Small intestine (tissue), 16 donors: ENCODE measurements at places on chromosomes 13 and 19.

DNA sequence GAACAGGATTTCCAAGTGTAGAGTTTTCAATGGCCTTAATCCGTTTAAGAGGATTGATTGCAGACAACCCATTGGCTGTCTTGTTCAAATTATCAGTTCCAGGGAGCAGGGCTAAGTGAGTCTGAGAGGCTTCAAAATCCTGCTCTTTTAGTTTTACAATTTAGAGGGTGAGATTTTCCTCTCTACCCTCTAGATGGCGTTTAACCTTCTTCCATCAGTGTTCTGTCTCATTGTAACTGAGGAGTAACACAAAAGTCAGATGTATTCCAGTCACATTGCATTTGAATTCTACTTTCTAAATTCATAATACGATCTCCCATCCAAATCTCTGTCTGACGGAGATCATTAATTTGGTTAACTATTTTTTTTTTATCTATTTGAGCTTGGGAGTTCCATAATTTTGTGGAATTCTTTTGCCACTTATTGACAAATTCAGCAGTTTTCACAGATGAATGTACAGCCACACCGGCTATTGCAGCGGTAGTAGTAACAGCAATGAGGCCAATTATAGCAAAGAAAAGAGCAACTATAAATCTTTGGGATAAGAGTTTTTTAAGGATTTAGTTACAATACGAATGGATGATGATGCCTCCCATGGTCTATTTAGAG lies 7.8 kb upstream of the C19orf84 start:
- DNase-seq: peak; percentile 38

- DNase-seq: no peak
These were observed 261.9 kb upstream of the SOX21 start for GRCh38 chr13:94974015-94974951.

GRCh38 chr19:50812474-50812873 lies 11.1 kb downstream of the KLK1 start:
- no peak for DNase-seq

GRCh38 chr19:42469311-42470235 lies 26.8 kb upstream of the CXCL17 start:
- no peak for DNase-seq

GRCh38 chr19:29678484-29679106 lies 13.3 kb downstream of the PLEKHF1 start:
- DNase-seq: no peak

DNA sequence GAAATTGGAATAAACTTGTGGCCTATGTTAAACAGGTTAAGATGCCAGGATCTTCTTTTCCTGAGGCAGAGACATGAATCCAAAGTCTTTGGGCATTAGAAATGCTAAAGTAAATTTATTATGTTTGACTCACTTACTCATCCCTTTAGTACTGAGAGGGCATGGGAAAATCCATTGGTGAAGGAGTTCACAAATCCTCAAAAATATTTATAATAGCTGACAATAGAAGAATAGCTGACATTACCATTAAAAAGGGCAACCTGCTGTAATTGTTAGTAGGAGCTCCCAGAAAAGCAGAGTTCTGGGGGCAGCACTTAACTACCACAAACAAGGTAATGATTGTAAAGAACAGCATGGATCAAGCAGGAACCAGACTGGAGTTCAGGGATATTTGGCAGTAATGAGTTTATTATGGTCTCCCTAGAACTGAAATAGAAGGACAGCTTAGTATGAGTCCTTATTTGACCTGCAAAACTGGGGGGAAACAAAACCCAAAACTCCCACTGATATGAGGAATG lies 285.8 kb upstream of the KLHL1 start:
- DNase-seq: no peak

DNA sequence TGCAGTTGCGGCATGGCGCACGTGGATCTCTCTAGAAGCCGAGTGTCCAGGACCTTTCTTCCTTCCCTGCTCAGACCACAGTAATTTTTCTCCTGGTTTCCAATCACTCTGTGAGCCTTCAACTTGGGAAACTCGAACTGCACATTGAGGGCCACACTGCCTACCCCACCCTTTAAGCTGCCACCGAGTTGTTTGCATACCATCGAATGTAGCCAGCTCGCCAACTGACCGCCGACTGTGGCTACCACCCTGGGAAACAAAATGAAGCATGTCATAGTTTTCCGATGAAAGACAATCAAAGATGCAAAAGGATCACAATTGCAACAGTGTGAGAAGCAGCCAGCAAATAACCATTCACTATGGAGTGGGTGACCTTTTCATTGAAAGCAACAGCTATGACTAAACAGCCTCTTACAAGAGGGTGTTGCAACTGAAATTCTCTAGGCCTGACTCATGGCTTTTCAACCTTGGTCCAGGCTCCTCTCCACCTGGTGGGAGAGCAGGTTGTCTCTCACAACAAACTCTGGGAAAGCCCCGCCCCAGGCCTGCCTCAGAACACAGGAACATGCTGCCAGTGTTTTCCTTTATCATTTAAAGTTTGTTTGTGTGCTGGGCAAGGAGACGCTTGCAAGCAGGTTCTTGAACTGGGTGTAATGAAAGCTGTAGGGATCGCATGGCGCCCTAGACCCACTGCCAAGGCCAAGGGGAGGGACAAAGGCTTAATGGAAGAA lies 141.7 kb upstream of the SERP2 start:
- peak; percentile 87 for DNase-seq

DNA sequence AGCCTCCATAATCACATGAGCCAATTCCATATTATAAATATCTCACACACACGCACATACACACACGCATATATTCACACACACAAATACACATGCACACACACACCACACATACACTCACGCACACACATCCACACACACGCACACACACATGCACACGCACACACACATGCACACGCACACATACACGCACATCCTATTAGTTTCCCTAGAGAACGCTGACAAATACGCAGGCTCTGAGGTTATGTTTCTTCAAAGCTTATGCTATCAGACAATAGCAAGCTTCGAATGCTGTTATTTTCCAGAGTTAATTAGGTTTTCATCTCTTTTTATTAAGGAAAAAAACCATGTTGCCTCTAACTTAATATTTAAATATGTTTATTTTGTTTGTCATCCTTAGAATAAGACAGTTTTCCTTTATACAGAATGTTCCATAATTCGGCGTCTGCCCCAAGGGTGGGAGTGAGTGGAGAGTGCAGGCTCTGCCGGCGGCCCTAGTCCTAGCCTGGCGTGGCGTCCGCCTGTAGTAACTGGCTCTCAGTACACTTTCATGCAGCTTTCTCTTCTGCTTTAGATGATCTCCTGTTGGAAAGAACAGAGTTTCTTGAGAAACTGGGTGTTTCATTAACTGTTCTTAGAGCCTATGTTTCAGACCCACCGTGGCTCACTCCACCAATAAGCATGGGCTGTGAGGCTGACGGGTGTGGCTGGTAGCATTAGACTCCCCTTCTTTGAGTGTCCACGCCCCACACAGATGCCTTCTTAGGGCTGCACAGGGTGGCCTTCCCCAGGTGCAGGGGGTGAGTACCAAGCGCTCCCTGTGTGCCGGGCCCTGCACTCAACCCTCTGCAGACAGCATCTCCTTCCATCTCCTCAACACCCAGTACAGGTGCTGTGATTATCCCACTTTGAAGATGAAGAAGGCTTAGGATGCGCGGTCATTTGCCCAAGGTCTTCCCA lies 30.4 kb upstream of the ANKRD10 start:
- DNase-seq: no peak

- no peak for DNase-seq
These were observed 11.6 kb upstream of the ISYNA1 start for GRCh38 chr19:18449552-18449951.

DNA sequence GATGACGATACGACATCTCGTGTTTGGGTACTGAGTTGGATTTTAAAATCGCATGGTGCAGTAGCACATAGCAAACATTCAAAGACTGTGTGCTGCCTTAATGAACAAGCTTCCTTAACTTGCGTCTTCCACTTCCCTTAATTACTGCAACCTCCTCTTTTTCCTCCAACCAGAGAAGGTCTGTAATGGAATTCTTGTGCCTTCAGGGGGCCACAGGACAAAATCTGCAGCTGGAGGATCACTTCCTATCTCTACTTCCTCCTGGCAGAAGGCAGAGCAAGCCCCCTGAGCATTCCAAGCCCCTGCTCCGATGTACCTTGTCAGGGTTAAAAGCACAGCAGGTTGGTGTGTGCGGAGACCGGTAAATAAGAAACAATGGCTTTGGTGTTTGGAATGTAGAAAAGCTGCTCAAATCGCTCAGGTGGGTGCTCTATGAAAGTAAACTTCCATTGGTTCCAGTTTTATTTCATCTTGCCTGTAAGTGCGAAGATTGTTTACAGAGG lies 151.3 kb upstream of the UQCRFS1 start:
- DNase-seq: no peak

GRCh38 chr19:58123354-58123753 lies 25.3 kb upstream of the ZSCAN18 start:
- DNase-seq: no peak
